Activated CD8-positive, alpha-beta T cell treated with anti-CD3 and anti-CD28 coated beads for 36 hours (primary cell): ENCODE measurements at places on chromosomes 11 and 22. TPM values are rescaled to one million over a fixed set of nuclear protein-coding genes. Genes with fewer than 3 reads are reported as not detected.

PLAAT5 gene
- 0.16 TPM for total RNA-seq

DNA sequence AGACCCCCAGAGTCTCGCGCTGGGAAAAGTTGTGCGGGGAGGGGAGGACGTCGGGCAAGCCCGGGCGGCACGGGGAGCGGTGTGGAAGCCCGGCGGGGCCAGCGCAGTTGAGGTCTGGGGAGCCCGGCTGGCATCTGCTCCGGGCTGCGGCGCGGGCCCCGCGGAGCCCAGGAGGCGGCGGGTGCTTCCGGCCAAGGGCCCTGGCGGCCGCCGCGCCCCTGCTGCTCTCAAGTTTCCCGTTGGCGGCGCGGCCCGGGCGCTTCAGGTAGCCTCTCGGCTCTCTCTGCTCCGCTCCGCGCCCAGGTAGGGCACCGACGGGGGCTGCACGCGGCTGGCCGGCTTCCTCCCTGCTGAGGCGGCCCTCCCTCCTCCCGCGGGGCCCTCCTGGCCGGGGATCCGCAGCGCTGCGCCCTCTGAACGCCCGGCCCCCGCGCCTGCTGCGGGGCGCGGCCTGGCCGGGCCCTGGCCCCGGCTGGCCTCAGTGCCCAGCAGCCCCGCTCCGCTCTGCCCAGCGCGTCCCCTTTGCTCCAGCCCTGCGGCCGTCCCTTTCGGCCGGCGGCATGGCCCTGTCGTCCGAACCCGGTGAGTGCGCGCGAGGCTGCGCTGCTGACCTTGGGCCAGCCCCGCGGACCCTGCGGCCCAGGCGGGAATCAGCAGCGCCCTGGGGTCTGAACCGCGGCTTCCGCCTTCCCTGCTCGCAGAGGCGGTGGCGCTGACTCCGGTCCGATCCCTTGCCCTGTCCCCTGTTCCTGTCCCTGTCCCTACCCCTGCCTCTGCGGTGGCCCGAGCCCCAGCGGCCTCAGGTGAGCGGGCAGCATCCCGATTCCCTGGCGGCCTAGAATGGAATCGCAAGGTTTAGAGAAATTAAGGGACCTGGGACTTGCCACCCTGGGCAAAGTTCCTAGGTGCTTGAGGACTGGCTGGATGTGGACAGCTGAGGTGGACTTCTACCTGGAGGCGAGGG lies 4.3 kb upstream of the AMPD3 start:
- DNase-seq, result peak; percentile 66
- no peaks in the 10 kb centered on the region for H3K36me3 ChIP-seq
- H3K27me3 ChIP-seq, result no peaks in the 10 kb centered on the region
- peaks cover 64% of the 10 kb centered on the region for H3K4me1 ChIP-seq
- H3K27ac ChIP-seq, result peak overlapping the region; percentile 91
- peak overlapping the region; percentile 77 for H3K4me3 ChIP-seq

TSPAN4 gene
- 16.0 TPM for total RNA-seq

DNA sequence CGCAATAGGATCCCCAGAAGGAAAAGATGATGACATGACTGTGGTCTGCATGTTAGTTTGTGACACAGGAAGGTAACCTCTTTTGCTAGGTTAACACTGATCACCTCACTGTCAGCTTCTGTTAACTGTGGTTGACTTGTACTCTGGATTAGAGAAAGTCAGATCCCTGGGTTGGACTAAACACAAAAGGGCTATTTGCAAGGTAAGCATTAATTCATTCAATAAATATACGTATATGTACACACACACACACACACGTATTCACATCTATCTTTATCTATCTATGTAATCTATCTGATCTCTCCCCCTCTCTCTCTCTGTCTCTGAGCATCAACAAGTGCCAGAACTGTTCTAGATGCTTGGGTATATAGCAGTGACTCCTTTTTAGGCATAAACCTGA lies 136.1 kb upstream of the SNX19 start:
- no peaks in the 10 kb centered on the region for H3K36me3 ChIP-seq
- no peak for DNase-seq
- no peaks in the 10 kb centered on the region for H3K27me3 ChIP-seq
- no peaks in the 10 kb centered on the region for H3K4me1 ChIP-seq
- no peak overlapping the region for H3K4me3 ChIP-seq

GRCh38 chr11:67584205-67584880 lies 731 bp downstream of the GSTP1 start:
- H3K27me3 ChIP-seq, result peaks cover 7% of the 10 kb centered on the region
- H3K27ac ChIP-seq, result peak overlapping the region; percentile 84
- peaks cover 39% of the 10 kb centered on the region for H3K4me1 ChIP-seq
- H3K4me3 ChIP-seq, result peak overlapping the region; percentile 86

DNA sequence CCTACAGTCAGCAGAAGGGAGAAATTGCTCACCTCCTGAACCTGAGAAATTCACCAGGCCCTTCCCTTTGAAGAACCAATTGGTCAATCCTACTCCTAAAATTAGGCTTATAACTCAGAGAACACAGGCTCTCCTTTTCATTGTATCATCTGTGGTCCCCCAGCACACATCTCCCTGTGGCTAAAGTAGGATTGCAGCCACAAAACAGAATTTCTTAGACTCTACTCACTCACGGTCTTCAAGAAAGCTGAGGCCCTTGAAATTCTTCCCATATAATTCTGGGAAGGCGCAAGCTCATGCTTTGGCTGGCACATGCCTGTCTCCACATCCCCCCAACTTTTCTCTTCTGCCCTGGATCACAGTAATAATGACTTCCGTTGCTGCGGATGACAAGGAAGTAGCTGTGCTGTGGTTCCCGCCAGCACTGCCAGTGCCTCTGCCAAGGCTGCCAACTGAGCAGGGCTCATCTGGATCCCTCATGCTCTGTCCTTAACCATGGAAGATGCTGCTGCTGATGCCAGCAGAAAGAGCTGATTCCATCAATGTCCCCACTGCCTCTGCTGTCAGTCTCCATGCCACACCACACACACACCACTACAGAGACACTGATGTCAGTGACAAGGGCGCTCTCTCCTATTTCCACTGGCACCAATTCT lies 200.6 kb upstream of the POU2AF2 start:
- H3K36me3 ChIP-seq, result no peaks in the 10 kb centered on the region
- peaks cover 7% of the 10 kb centered on the region for H3K27me3 ChIP-seq
- no peaks in the 10 kb centered on the region for H3K4me1 ChIP-seq
- H3K27ac ChIP-seq, result no peak overlapping the region
- no peak overlapping the region for H3K4me3 ChIP-seq
- DNase-seq, result no peak

GRCh38 chr11:117834068-117834810 lies 9.7 kb upstream of the FXYD2 start:
- DNase-seq, result no peak
- peaks cover 25% of the 10 kb centered on the region for H3K4me1 ChIP-seq
- no peak overlapping the region for H3K27ac ChIP-seq
- no peaks in the 10 kb centered on the region for H3K36me3 ChIP-seq
- H3K4me3 ChIP-seq, result no peak overlapping the region
- H3K27me3 ChIP-seq, result peaks cover 1% of the 10 kb centered on the region

GRCh38 chr22:33969045-33969444 lies 48.8 kb upstream of the LARGE1 start:
- no peaks in the 10 kb centered on the region for H3K36me3 ChIP-seq
- peaks cover 2% of the 10 kb centered on the region for H3K27me3 ChIP-seq
- H3K27ac ChIP-seq, result no peak overlapping the region

GRCh38 chr11:108224911-108225786 lies 2.3 kb downstream of the ATM start:
- H3K27ac ChIP-seq, result no peak overlapping the region
- H3K4me3 ChIP-seq, result no peak overlapping the region
- peaks cover 43% of the 10 kb centered on the region for H3K36me3 ChIP-seq
- no peaks in the 10 kb centered on the region for H3K27me3 ChIP-seq
- peak; percentile 62 for DNase-seq

- H3K36me3 ChIP-seq, result no peaks in the 10 kb centered on the region
- H3K27me3 ChIP-seq, result peaks cover 46% of the 10 kb centered on the region
- H3K4me1 ChIP-seq, result peaks cover 14% of the 10 kb centered on the region
- no peak overlapping the region for H3K27ac ChIP-seq
- peak overlapping the region; percentile 19 for H3K4me3 ChIP-seq
- DNase-seq, result peak; percentile 21
Observed at GRCh38 chr11:119421941-119422808, 797 bp downstream of the THY1 start.

DNA sequence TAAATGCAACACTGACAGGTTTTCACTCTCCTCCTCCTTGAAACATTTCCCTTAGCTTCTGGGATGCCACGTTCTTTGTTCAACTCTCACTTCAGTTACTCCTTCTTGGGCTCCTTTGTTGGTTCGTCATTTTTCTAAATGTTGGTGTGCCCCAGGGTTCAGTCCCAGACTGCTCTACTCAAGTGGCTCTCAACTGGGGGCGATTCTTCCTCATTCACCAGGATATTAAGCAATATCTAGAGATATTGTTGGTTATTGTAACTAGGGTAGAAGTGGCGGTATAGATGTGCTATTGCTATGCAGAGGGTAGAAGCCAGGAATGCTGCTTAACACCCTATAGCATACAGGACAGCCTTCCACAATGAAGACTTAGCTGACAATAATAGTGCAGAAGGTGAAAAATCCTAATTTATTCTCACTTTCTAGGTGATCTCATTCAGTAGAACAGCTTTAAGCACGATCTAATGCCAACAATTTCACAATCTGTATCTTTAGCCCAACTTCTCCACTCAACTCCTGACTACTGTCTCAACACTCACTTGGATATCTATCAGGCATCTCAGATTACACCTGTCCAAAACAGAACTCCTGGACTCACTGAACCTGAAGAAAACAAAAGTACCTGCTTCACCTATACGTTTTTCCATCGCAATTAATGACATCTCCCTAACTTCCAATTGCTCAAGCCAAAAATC lies 4.6 kb downstream of the NUP160 start:
- H3K4me3 ChIP-seq, result no peak overlapping the region
- no peak overlapping the region for H3K27ac ChIP-seq
- DNase-seq, result no peak
- peaks cover 16% of the 10 kb centered on the region for H3K4me1 ChIP-seq

SPINDOC gene
- 29.0 TPM for total RNA-seq

DNA sequence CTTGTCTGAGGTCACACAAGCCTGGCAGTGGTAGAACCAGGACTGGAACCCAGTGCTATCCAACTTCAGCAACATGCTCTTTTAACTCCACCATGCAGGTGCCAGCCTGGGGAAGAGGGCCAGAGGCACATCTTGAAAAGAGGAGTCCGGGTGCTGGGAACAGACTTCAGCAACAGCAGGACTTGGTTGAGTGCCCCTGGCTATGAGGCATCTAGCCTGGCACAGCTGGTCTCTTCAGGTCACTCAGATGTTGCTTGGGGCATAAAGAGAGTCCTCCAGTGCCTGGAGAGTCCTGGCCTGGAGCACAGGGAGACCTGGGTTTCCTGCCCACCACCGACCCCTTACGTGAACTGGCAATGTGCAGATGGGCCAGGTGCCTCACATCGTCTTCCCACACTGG lies 5.1 kb upstream of the CLCF1 start:
- H3K4me1 ChIP-seq, result peaks cover 19% of the 10 kb centered on the region
- H3K27me3 ChIP-seq, result peaks cover 13% of the 10 kb centered on the region
- H3K27ac ChIP-seq, result no peak overlapping the region
- DNase-seq, result no peak
- H3K36me3 ChIP-seq, result no peaks in the 10 kb centered on the region

GRCh38 chr11:93225662-93226061 lies 27.9 kb upstream of the SLC36A4 start:
- H3K4me3 ChIP-seq, result no peak overlapping the region
- DNase-seq, result no peak
- no peaks in the 10 kb centered on the region for H3K4me1 ChIP-seq
- no peak overlapping the region for H3K27ac ChIP-seq

DNA sequence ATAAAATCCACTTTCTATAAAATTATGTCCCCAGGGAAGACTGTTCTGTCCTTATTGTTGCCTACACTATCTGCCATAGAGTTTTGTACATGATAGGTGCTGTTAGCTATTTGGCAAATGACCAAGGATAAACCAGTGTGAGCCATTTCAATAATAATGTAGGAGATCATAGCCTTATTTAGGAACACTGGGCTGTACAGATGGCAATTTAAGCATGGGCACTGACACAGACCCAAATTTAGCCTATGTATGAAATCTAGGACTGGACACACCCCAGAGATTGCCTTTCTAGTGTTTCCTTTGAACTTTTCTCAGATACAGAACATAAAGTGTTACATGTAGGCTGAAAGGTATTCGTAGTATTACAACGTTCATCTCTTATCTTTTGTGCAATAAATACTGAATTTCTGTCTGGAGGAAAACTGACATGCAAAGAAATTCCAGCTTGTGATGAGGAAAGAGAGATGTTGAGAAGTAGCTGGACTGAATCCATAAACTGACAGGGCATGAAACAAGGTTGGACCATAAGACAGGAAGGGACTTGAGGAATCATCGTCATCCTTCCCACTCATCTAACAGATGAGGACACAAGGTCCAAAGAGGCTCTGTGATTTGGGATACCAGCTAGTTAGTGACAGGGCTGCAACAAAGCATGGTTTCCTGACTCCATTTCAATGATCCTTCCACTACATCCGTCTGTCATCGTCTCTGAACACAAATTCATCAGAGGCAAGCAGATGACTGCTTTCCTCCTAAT lies 60.3 kb downstream of the TMPRSS5 start:
- no peaks in the 10 kb centered on the region for H3K4me1 ChIP-seq
- no peaks in the 10 kb centered on the region for H3K36me3 ChIP-seq
- H3K27ac ChIP-seq, result no peak overlapping the region
- no peak overlapping the region for H3K4me3 ChIP-seq
- H3K27me3 ChIP-seq, result peaks cover 2% of the 10 kb centered on the region

- H3K4me1 ChIP-seq, result no peaks in the 10 kb centered on the region
- H3K27ac ChIP-seq, result peak overlapping the region; percentile 13
- no peak overlapping the region for H3K4me3 ChIP-seq
- no peaks in the 10 kb centered on the region for H3K27me3 ChIP-seq
Observed at GRCh38 chr22:25514436-25515180, 49.9 kb upstream of the GRK3 start.

- H3K4me3 ChIP-seq, result no peak overlapping the region
- no peaks in the 10 kb centered on the region for H3K4me1 ChIP-seq
- H3K36me3 ChIP-seq, result no peaks in the 10 kb centered on the region
- no peak for DNase-seq
Observed at GRCh38 chr11:69588270-69588669, 52.7 kb upstream of the CCND1 start.

CYP2D6 gene
- 1.5 TPM for total RNA-seq

- H3K27ac ChIP-seq, result no peak overlapping the region
- H3K4me3 ChIP-seq, result no peak overlapping the region
- peaks cover 17% of the 10 kb centered on the region for H3K4me1 ChIP-seq
Observed at GRCh38 chr11:88367310-88367709, 29.8 kb upstream of the CTSC start.

DNAJB7 gene
- total RNA-seq, result not detected

TMPRSS4 gene
- not detected for total RNA-seq

BRSK2 gene
- 1.1 TPM for total RNA-seq
